ENCODE measurements at places on chromosomes 5 and 9.

DNA sequence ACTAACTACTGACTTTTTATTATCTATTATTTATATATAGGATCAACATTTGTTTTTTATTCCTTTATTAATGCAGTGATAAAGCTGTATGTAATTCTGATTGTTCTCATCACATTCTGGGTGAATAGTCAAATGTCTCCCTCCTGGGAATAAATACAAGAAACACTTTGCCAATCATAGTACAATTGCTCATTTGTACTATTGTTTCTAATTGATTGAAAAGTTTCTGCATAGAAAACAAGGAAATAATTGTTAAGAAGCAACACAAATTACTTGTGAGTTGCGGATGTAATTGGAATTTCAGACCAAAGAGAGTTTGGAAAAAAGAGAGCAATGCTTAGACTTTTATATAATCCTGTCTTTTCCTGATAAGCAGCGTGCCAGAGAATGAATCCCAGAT is 1013.9 kb downstream of the EFNA5 start:
- DNase-seq, result no peak

- no peak for DNase-seq
Observed at GRCh38 chr9:18456624-18457237, 17.2 kb upstream of the ADAMTSL1 start.

DNA sequence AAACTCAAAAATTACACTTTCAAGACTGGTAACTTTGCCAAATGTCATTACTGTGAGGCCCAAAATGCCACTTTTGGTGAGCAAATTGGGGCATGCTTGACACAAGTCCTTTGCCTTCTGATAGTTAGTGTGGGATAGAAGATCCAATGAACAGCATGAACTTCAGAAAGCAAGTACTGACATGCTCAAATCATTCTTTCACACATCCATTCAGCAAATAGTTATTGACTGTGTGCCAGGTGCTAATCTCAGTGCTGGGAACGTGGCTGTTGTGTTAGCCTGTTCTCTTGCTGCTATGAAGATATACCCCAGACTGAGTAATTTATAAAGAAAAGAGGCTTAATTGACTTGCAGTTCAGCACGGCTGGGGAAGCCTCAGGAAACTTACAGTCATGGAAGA is 247.0 kb downstream of the CHSY3 start:
- DNase-seq, result no peak

- DNase-seq, result no peak
Observed at GRCh38 chr5:27412384-27412783, 374.0 kb upstream of the CDH9 start.

- no peak for DNase-seq
Observed at GRCh38 chr5:40355846-40356245, 323.9 kb upstream of the PTGER4 start.

GRCh38 chr5:149811453-149811852 is 81.3 kb downstream of the PPARGC1B start:
- no peak for DNase-seq

- DNase-seq, result no peak
Observed at GRCh38 chr5:179802950-179803562, 3.6 kb downstream of the MGAT4B start.

- DNase-seq, result no peak
Observed at GRCh38 chr5:39013938-39014337, 60.3 kb downstream of the RICTOR start.

DNA sequence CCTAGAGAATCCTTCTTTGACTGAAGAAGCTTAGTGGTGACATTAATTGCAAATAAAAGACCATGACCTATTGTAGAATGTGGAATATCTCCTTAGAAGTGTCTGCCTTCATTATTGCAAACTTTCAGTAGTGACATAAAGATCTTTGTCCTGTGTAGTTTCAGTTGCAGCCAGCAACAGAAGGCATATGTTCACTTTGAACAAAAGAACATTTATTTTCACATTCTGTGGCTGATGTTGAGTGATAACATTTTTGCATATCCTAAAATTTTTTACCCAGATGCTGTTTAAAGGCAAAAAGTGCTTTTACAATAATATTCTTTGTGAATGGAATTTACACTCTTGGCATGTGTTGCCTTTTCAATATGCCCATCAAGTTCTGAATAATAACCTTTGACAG is 165.9 kb downstream of the TMC1 start:
- peak; percentile 11 for DNase-seq

GRCh38 chr5:156087577-156088110 is 239.3 kb upstream of the SGCD start:
- DNase-seq, result no peak

GRCh38 chr5:80308526-80308925 is 11.3 kb upstream of the SPZ1 start:
- DNase-seq, result no peak

- DNase-seq, result no peak
Observed at GRCh38 chr9:71630377-71630995, 137.8 kb downstream of the CEMIP2 start.
